ENCODE measurements at places on chromosomes 12 and 14. TPM values are rescaled to one million over a fixed set of nuclear protein-coding genes. Genes with fewer than 3 reads are reported as not detected.

- peak; percentile 66 for DNase-seq
These were observed 178.1 kb downstream of the SOX5 start for GRCh38 chr12:23771240-23771949.

DNA sequence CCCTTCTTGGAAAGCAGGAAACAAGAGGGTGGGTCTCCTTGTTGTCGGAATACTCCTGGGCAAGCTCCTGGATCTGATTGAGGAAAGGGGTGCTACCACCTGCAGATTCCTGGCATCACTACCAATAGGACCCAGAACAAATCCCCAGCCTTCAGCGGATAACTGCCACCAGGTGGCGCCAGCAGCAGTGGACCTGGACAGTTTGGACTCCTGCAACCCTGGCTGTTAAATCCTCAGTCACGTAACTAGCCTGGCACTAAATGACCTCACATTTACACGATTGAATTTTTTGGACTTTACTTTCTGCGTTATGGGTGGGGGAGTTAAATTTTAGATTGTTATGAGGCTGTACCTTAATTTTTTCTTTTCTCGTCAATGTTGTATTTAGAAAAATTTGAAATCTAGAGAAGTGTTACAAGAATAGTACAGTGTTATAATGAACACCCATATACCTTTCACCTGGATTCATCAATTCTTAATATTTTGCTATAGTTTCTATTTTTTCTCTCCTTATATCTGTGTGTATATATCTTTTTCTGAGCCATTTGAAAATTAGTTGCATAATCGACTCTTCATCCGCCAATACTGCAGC lies 95.6 kb downstream of the GAS2L3 start:
- DNase-seq: peak; percentile 65

DNA sequence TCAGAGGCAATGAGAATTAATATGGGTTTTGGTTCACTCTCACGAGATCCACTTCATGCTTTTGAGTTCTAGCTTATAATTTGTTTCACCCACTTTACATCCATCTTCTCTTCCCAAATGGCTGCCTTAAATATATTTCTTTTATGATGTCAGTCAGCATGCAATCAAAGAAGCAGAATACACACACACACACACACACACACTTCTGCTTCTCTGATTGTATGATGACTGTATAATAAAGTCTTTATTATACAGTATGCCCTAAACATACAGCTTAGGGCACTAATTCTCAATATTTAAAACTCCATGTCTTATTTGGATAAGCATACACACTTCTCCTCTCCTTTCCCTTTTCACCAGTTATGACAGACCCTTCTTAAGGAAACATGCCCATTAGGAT lies 6.7 kb upstream of the ETV6 start:
- DNase-seq: no peak

GRCh38 chr12:68538726-68539614 lies 71.7 kb upstream of the RAP1B start:
- peak; percentile 84 for DNase-seq

IFNG-AS1 gene
- 1.0 TPM for total RNA-seq

DNA sequence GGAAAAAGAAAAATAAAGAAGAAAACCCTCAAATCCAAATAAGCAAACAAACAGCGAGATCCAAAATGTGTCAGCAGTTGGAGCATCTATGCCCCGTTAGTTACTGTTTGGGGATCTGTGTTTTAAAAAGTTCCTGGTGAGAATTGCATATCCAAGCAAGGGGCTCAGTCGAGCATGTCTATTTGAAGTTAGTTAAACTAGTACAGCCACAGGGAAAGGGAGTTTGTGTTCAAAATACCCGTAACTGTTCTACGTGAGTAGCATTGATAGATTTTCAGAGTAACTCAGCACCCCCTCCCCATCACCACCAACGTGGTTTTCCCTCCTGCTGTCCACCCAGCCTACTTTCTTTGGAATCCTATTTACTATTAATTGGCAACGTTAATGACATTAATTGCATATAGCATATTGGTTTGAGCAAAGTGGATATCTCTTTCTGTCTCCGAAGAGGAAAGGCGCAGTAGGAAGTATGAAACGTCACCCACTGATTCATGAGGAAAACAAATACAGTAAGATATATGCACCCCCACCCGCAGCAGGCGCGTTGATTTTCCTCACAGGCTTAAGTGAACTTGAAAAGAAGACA lies 1.5 kb downstream of the NPAS3 start:
- DNase-seq: no peak

CFAP54 gene
- 0.97 TPM for total RNA-seq
